Right atrium auricular region (tissue), 2 donors: ENCODE measurements at places on chromosomes 6 and 20.

- no peak for DNase-seq
Measured at GRCh38 chr6:71724456-71725125, 161.8 kb upstream of the RIMS1 start.

DNA sequence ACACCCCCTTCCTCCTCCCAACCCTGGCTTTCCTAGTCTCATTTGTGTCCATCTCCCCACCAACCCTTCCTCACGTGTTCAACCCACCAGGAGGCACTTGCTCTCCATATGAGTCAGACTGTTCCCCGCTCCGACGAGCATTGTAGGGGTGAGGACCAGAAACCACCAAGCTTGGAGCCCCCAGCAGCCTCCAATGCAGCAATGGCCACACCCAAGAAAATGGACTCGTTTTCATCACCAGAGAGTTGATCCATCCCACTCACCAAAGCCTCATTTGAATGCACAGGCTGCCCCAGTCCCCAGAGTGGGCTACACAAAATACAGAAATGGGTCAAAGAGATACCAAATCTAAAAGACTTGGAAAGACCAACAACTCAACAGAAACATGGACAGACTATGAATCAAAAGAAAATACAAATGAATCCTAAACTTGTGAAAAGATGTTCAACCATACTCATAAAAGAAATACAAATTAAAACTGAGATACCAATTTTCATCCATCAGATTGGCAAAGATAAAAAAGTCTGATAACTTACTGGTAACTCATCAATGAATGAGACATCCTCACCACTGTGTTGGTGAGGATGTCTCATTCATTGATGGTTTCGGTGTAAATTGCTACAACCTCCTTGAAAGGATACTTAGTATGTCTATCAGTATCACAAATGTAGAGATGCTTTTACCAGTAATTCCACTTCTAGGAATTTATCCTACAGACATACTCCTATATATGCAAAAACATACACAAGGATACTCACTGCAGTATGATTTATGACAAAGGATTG lies 68.1 kb downstream of the TRERF1 start:
- no peak for DNase-seq

GRCh38 chr6:101011186-101011585 lies 130.1 kb upstream of the ASCC3 start:
- no peak for DNase-seq

DNA sequence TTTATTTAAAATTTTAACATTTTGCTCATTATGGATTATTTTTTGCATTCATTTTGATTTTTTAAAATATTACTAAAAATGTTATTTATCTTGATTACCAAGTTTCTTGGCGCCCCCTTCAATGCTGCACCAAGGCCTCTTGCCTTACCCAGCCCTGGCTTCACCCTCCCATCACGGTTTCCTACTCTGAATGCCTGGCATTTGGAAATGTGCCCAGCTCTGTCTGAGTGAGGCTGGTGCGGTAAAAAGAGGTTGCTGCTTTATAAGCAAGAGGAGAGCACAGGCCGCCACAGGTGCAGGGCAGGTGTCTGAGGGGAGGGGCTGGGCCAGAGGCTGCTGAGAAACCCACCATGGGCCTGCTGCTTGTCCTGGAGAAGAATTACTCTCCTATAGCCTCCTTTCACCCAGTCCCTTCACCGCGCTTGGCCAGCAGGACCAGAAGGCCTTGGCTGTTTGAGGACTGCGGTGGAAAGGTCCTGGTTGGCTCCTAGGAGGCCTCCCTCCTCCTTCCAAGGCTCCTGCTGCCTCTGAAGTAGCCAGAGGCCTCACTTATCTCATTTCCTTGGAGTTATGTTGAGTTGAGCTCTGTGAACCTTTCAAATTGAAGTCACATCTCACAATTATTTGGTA lies 62.6 kb downstream of the BANF2 start:
- no peak for DNase-seq

GRCh38 chr6:64230530-64230929 lies 594.9 kb downstream of the PHF3 start:
- DNase-seq = no peak
